Stimulated activated CD4-positive, alpha-beta T cell treated with anti-CD3 and anti-CD28 coated beads, Interleukin-1b, Interleukin-23, amount 100 ng/mL, for 4 hours (primary cell): ENCODE measurements at places on chromosomes 16 and 17.

- DNase-seq: no peak
These were observed 317 bp downstream of the CLTC start for GRCh38 chr17:59620064-59620359.

DNA sequence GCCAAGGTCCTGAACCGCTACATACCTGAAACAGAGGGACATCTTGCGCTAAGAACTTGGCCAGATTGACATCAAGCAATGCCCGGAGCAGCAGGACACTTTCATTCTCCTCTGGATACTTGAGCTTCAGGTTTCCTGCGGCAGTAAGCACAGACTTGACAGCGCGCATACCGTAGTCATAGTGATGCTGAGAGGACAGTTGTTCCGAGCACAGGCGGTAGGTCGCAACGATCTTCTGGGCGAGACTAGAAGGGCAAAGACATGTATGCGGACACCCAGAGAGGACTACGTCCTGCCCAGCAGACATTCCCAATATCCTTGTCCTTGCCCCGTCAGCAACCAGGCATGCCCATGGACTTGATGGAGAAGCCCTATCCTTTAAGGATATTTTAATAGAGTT is 112.9 kb downstream of the DNAH3 start:
- no peak for DNase-seq

- no peak for DNase-seq
These were observed 8.6 kb downstream of the CARHSP1 start for GRCh38 chr16:8859913-8860881.

DNA sequence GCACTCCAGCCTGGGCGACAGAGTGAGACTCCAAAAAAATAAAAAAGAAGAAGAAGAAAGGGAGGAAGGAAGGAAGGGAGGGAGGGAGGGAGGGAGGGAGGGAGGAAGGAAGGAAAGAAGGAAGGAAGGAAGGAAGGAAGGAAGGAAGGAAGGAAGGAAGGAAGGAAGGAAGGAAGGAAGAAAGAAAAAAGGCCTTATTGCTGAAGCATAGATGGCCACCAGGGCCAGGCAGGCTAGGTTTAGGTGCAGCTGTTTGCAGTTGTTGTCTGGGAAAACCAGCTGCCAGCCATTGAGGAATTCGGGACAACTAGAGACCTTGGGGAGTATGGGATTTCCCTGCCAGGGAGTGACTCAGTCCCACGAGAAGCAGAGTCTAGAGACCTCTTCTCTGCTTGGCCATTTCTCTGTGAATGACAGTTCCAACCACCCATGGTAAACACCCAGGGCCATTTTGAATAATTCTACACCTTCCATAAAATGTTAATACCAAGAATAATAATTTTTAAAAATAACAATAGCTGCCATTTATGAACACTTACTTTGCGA is 31.0 kb downstream of the SCNN1B start:
- DNase-seq: no peak

- DNase-seq: no peak
These were observed 12.1 kb downstream of the ACLY start for GRCh38 chr17:41906465-41907184.

GRCh38 chr16:72073560-72074230 is 10.7 kb downstream of the HPR start:
- no peak for DNase-seq

DNA sequence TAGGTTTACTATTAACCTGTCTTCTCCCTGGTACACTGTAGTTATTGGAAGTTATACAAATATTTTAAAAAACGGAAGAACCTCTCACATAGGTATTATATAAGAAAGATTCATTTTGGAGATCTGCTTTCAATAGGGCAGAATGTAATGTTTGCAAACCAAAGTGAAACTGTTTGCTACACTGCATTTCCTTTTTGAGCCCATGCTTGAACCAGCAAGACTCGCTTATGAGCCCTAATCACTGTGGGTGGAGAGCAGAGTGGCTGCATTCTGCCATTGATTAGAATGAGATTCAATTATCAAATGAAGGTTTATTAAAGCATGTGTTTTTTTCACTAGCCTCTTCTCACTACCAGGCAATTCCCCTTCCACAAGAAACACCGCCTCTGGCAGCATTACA is 589.7 kb downstream of the CDH11 start:
- DNase-seq: no peak
